ENCODE measurements at places on chromosomes 7 and 10. TPM values are rescaled to one million over a fixed set of nuclear protein-coding genes. Genes with fewer than 3 reads are reported as not detected.
A peak's percentile ranks its signal among the peaks of the same experiment; 100 is the strongest.

- no peak for DNase-seq
Observed at GRCh38 chr10:24223341-24223740, 14.4 kb downstream of the KIAA1217 start.

SLC29A4 gene
- 3.9 TPM for total RNA-seq

CCL26 gene
- not detected for total RNA-seq

CRHR2 gene
- total RNA-seq = 0.24 TPM

GRCh38 chr7:881441-882234 is 5.3 kb downstream of the GET4 start:
- DNase-seq = peak; percentile 23

Data from Right ventricle myocardium superior (tissue), 1 donor.